Cerebellum (tissue), 4 donors: ENCODE measurements at places on chromosomes 3 and 15.
A peak's percentile ranks its signal among the peaks of the same experiment; 100 is the strongest.

DNA sequence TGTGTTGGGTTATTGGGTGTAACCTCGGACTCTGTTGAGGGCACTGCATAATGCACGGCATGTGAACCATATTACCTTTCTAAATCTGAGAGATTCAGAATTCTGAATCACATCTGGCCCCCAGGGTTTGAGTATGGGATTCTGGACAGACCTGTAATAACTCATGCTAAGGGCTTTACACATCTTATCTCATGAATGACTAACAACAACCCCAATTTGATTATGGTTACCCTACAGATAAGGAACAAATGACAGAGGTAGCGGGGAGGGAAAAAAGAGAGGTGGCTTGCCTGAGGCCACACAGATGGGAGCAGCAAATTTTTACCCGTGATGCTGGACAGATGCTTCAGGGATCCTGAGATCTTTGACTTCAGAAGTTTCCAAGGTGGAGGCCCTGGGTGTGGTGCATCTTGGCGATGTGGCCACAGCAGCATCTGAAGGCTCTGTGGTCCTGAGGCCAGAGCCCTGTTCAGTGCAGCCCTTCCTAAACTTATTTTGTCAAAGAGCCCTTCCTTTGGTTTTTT is 43.8 kb downstream of the POMGNT2 start:
- DNase-seq = no peak

DNA sequence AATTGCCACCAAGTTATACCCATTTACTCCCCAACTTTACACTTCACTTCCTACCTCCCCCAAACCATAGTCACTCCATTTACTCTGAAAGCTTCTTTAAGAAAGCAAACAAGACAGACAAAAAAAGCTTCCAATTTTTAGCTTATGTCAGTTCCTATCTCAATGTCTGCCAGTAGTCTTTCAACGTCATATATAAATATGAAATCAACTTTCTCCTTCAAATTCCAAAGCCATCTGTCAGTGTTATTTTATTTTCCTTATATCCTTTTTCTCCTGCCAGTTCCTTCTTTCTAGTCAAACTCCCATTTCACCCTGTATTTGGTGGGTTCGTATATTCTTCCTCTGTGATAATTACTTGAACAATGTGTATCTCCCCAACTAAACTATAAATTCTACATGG is 85.8 kb upstream of the CMC1 start:
- no peak for DNase-seq

DNA sequence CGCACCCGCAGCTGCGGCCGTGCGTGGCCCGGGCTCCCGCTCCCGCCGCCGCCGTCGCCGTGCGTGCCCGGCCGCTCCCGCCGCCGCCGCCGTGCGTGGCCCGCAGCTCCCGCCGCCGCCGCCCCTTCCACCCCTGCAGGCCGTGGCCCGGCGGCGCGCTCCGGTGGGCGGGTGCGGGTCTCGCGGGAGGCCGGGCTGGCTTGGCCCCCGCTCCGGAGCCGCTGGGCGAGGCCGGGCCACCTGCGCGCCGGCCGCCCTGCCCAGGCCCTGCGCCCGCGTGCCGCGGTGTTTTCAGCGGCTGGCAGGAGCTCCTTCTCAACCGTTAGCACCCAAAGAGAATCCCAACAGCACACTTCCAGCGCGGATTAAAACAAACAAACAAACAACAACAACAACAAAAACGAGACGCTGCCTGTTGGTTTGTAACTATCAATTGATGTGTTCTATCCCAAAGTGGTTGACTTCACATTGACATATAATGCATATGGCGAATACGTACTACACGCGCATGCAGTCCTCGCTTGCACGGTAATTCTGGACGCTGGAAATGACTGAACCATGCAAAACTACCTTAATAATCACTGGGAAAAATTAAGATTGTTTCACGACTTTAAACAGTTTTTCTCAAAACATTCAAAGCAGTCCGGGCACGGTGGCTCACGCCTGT is 113.7 kb upstream of the GOLGA8J start:
- no peak for DNase-seq

DNA sequence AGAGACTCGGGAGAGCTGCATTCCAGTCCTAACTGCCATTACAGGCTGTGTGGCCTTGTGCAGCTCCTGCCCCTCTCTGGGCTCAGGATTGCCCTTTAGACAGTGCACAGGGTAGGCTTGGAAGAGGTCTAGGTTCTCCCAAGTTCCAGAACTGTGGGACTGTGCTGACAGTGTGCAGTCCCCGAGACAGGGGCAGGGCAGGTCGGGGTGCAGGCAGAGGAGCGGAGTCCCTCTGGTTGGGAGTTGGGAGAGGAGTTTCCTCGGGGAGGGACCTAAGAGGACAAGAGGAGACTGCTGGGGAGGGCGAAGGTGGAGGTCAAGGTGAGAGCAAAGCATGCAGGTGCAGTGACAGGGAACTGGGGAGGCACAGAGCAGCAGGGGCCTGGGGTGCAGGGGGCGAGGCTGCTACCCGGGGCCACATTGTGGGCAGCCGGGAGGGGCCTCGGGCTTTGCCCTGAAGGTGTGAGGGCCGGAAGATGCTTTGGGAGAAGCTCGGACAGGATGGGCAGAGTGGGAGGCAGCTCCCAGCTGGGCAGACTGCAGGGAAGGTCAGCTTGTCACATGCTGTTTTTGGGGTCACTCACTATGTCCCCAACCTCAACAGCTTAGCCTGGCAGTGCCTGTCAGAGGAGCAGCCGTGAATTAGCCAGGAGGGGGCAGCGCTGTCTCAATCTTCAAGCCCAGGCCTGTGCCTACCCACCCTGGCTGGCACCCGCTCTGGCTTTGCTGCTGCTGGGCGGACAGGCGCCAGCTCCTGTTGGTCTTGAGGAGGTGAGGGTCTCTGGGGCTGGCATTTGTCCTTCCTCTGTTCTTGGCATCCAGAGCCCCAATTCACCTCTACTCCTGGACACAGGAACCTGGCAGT is 15.4 kb upstream of the CSPG4 start:
- DNase-seq = no peak

DNA sequence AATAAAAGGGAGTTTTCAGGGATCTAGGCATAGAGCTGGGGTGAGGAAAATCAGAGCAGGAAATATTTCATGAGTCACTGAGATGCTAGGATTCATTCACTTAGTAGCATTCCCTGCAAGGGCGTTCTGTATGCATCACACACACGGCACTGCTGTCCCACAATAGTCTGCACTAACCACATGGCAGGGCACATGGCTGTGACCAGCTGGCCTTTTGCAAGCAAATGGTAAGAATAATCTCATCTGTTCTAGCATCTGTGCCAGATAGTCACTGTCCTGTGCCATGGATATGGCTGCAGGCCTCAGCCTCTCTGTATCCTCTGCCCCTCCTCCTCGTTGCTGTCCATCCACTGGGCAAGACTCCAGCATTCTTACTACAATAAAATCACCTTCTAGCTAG is 37.8 kb downstream of the BOC start:
- DNase-seq = no peak

DNA sequence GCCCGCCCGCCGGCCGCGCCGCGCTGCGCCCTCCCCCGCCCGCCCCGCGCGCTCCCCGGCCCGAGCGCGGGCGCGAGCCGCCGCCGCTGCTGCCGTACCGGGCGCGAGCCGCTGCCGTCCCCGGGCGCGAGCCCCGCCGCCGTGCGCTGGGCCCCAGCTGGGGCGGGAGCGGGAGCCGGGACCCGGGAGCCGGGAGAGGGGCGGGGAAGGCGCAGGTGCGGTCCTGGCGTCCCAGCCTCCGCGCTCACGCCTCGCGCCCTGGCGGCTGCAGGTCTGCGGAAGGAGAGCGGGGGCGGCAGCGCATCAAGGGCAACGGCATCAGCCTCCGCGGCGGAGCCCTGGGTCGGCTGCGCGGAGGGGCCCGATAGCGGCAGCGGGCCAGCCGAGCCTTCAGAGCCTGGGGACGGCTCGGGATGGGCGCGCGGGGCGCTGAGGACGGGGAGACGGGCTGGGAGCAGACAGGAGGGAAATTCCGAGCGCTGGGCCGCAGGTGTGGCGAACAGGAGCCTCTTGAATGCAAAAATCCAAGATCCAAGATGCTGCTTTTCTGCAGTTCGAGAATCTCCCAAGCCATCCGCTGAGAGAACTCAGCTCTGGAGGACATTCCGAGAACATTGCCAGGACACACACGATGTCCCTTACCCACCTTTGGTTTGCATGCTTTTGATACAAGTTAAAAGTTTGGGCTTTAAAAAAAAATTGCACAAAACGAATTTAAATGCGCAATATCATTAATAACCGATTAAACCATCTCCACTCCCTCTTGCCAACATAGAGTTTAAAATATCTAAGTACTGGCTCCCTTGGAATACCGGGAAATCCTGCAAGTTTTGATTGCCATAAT is 251.1 kb downstream of the TJP1 start:
- DNase-seq = peak; percentile 79

DNA sequence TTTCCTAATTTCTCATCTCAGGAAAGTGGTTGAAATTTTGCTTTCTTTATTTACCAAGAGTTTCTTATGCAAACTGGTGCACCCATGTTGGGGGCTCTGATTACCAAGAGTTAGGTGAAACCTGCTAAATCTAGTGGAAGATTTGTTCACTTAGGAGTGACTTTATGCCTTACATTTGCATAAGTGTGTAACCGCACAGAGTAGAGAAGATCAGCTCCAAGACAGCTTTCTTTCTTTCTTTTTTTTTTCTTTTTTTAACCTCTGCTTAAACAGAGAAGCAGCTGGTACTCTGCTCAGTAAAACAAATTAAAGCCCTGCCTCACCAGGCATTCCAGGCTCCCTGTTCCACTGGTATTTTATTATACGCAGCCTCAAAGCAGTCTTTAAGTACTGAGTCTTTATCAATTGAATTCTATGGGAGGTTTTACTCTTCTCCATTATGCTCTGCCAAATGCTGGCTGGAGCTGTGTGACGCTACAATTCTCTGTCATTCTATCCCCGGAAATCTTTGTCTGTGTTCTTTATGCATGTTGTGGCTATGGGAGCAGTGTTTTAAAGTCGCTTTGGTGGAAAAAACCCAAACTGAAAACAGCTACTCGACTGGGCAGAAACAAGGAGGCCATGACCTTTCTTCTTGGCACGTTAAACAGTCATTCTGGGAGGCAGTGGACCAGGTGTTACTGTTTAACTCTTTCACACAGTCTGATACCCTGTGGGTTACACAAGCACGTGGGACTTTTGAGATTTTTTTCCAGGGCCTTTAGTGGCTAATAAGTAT is 55.2 kb upstream of the GBE1 start:
- no peak for DNase-seq

GRCh38 chr3:128217702-128218547 is 64.6 kb downstream of the EEFSEC start:
- DNase-seq = no peak

- no peak for DNase-seq
Observed at GRCh38 chr3:195441476-195441991, 1.3 kb downstream of the ACAP2 start.

DNA sequence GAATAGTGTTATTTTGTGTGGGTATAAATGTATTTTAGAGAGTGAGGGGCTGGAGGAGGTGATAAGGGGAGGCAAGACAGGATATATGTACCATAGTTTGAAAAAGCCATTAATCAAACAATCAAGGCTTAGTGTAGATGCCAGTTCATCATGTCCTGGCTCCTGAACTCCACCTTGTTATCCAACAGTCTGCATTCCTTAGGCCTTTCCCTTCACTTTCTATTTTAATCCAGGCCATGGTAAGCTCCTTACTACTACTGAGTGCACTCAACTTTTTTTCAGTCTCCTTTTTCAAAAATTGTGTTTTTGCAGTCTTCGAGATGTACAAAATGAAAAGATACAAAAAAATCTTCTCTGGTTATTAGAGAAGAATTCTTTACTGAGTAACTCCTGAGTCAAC is 700.5 kb upstream of the NAALADL2 start:
- no peak for DNase-seq

GRCh38 chr3:29065211-29065785 is 215.6 kb upstream of the RBMS3 start:
- DNase-seq = no peak

DNA sequence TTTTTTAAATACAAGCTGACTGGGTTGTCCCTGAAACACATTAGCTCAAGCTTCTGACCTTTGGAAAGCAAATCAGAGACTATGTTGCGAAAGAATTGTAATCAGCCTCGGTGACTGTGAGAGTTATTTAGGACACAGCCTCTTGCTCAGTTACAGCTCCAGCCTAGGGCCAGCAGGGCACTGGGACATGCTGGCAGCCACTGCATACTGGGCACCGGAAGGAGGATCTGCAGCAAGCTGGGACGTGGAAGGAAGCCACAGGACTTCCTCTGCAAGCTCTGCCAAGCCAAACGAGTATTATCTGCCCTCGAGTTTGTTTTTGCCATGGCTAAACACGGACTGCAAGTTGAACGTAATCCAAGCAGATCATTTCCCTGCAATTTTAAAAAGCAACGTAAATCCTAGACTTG is 24.4 kb upstream of the COPG1 start:
- DNase-seq = peak; percentile 94

- no peak for DNase-seq
Observed at GRCh38 chr3:59256230-59256629, 206.4 kb upstream of the CFAP20DC start.

DNA sequence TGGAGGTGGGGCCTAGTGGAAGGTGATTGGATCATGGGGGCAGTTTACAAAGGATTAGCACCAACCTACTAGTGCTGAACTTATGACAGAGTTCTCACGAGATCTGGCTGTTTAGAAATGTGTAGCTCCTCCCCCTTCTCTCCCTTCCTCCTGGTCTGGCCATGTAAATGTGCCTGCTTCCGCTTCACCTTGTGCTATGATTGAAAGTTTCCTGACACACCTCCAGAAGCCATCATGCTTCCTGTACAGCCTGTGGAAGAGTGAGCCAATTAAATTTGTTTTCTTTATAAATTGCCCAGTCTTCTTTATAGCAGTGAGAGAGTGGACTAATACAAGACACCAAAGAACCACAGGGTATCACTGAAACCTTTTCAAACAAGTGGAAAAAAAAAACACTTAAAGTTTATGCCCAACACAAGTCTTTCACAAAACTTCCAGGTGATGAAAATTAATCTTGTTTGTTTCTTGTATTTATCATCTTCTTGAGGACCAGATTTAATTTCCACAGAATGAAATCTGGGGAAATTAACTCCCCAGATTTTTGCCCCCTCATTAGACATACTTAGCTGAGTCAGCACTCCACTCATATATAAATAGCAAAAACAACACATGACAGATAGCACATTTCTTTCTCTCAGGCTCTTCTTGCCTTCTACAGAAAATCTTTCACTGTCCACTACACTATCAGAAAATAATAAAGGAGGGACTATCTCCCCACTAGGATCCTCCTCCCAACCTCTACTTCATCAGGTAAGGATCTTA is 847.2 kb downstream of the TUSC7 start:
- DNase-seq = no peak

DNA sequence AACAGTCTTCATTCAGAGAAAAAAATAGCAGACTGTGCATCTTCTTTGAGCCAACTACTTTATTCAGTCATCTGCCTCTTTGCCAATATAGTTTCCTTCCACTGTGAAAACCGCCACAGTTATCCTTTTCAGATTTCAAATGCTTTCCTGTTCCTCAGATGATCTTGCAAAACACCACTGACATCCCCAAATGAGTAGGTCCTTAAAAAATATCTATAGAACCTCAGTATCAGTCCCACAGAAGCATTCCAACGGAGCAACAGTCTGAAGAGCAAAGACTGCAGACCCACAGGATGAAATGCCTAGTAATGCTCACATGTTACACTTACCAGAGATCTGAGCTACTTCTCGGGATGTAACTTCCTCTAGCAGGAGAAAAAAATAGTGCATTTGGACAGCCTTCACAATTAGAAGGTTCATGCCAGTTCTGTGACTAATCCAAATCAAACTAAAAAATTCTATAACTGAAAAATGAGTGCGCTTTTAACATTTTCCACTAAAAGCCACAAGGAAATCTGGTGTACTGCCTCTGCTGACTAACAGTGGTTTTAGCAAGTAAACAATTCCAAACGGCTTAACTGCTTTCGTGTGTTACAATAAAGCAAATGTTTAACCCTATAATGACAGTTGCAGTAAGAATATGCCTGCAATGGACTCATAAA is at the start of gene ANKRD28:
Gene ANKRD28, minus strand, starts transcription at position 338 of the 662 bp plus-strand sequence. CDS start 1,458 bp downstream, outside the sequence.
- peak; percentile 41 for DNase-seq

GRCh38 chr3:123102826-123103225 is 36.0 kb downstream of the PDIA5 start:
- DNase-seq = no peak
